ENCODE measurements at places on chromosomes 11 and 22.

- no peak for DNase-seq
These were observed at the start of gene LRP5 for GRCh38 chr11:68312117-68312779. Gene LRP5 (plus strand): TSS chr11:68312591. CDS start chr11:68312715, 124 bp downstream.

DNA sequence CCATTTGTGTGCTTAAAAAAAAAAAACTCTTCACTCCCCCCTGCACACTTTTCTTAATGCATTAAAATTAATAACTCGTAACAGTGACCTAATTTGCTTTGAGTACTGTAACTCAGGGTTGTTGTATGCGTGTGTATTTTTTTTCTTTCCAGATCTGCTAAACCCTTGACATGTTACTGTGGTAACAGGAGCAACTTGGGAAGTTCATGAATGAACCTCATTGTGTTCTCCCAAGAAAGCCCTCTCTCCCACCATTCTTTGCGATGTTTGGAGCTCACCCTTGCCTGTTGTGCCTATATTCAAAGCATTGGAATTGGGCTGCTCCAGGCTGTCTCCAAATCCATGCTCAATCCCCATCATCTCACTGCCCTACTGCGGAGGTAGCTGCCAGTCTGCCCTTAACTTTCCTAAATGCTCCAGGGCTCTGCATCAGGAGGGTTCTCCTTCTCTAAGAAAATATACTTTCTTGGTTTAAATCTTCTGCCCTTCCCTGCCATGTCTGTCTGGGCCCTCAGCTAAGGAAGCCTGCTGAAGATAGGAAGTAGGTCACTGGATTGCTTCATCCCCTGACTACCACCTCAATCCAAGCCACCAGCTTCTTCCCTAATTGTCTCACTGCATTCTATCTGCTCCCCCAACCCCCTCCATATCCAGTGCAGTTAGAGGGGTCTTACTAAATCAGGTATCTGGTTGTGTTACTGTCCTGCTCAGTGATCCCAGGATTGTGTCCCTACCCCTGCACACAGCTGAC, 70.3 kb downstream of the KIRREL3 start:
- no peak for DNase-seq

DNA sequence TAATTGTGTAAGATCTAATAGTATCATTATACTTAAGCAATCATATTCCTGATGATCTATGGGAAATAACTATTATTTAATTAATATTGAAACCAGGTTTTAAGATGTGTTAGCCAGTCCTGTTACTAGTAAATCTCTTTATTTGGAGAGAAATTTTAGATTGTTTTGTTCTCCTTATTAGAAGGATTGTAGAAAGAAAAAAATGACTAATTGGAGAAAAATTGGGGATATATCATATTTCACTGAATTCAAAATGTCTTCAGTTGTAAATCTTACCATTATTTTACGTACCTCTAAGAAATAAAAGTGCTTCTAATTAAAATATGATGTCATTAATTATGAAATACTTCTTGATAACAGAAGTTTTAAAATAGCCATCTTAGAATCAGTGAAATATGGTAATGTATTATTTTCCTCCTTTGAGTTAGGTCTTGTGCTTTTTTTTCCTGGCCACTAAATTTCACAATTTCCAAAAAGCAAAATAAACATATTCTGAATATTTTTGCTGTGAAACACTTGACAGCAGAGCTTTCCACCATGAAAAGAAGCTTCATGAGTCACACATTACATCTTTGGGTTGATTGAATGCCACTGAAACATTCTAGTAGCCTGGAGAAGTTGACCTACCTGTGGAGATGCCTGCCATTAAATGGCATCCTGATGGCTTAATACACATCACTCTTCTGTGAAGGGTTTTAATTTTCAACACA, 6.4 kb downstream of the BIRC3 start:
- no peak for DNase-seq

- DNase-seq, result peak; percentile 38
These were observed 9.3 kb upstream of the CEP295 start for GRCh38 chr11:93652161-93652597.

GRCh38 chr22:23233752-23234408, 53.6 kb downstream of the BCR start:
- DNase-seq, result peak; percentile 73

DNA sequence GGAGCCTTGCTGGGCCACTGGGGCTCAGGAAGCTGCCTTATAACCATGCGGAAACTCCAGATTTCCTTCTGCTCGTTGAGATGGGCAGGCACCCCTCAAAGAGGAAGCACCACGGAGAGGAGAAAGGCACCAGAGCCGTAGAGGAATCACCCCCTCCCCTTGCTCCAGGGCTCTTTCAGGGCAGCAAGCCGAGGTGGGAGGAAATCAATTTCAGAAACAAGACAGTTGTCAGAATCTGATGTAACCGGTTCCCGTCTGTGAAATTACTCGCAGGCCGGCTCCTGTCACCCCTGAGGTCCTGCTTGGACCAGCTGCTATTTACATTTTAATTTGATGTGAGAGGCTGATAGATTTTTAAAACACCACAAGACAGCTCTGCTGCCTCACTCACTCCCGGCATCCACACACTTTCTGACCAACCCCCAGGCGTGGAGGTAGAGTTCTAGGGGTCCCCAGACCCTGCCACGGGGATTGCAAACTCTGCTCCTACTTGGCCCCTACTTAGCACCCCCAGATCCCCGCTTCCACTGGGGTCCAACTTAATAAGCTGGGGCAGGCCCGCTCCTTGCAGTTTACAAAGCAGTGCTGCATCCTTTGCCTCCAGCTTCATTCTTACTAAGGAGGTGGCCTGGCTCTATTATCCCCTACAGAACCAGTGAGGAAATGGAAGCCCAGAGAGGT, 162.5 kb downstream of the CEP164 start:
- DNase-seq, result no peak

GRCh38 chr11:86119077-86119476, 50.2 kb upstream of the PICALM start:
- no peak for DNase-seq

DNA sequence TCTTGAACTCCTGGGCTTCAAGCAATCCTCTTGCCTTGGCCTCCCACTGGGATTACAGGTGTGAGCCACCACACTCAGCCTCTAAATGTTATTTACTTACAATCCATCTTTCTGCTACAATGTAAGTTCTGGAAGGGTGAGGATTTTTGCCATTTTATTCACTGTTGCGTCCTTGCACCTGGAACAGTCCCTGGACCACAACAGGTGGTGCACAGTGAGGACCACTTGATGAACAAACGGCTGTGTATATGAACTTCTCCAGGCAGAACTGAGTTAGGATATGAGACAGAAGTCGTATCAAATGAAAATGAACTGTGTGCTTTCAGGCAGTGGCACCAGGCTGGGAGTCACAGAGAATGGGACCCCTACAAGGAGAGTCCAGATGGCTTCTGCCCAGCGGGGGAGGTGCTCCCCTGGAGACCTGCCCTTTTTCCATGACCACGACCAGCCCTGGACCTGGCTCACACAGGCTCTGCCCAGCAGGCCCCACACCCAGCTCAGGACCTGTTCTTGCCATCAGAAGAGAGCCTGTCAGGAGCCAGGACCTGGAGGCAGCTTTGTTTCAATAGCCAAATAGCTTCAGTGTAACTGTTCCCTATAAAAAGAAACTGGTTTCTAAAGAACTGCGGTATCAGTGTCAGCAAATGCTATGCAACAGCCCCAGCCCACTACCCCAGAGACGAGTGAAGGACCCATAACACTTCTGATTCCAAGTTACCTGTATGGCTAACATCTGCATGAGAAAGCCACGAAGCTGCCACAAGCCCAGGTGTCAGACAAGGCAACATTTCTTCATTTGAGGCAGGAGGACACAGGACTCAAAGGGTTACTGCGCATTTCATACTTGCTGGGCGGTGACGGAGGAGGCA, 104.9 kb downstream of the MICAL3 start:
- DNase-seq, result no peak

Measured in stimulated activated CD4-positive, alpha-beta T cell treated with anti-CD3 and anti-CD28 coated beads, Interleukin-2, amount 100 ng/mL, for 24 hours (primary cell).